T-helper 2 cell treated with Interferon-gamma antibody and Interleukin-4, amounts not matched to agents 5 μg/mL and 100 μg/mL, for 36 hours (primary cell): ENCODE measurements at places on chromosomes 5 and 9.
A peak's percentile ranks its signal among the peaks of the same experiment; 100 is the strongest.

DNA sequence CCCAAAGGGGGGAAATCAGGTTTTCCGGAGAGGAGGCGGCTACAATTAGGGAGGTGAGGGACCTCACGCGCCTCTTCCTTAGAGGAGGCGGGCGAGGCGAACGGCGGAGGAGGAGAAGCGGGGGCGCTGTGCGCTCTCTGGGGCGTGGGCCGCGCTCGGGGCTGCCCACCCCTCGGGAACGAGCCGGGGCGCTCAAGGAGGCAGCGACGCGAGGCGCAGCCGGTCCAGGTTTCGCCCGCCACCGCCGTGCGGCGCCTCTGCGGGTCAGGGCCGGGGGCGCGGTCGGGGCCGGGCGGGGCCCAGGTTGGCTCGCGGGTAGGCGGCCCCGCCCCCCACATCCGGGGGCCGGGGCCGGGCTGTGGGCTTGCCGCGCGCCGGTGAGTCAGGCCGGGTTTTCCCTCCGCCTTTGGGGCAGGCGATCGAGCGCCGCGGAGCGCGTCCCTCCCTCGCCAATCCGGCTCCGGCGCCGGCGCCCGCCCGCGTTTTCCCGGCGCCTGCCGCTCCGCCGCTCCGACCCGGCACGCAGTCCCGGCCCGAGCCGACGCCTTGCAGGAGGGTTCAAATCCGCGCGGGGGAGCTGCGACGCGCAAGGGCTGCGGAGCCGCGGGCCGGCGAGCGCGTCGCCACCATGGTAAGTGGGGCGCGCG, at the start of gene N4BP3:
TSS of gene N4BP3 (plus strand) at position 392 of the 647 bp plus-strand sequence. CDS start 6,052 bp downstream, outside the sequence.
- H3K36me3 ChIP-seq, result no peaks in the 10 kb centered on the region
- DNase-seq, result peak; percentile 86
- peak within 1 kb of the TSS; percentile 93 for H3K4me3 ChIP-seq
- peaks cover 38% of the 10 kb centered on the region for H3K4me1 ChIP-seq
- H3K27me3 ChIP-seq, result peaks cover 25% of the 10 kb centered on the region

GRCh38 chr5:163350083-163350482, 87.3 kb upstream of the CCNG1 start:
- H3K27me3 ChIP-seq, result peaks cover 8% of the 10 kb centered on the region
- no peak for DNase-seq
- no peaks in the 10 kb centered on the region for H3K36me3 ChIP-seq
- no peak overlapping the region for H3K4me3 ChIP-seq
- no peak overlapping the region for H3K27ac ChIP-seq
- H3K4me1 ChIP-seq, result no peaks in the 10 kb centered on the region

DNA sequence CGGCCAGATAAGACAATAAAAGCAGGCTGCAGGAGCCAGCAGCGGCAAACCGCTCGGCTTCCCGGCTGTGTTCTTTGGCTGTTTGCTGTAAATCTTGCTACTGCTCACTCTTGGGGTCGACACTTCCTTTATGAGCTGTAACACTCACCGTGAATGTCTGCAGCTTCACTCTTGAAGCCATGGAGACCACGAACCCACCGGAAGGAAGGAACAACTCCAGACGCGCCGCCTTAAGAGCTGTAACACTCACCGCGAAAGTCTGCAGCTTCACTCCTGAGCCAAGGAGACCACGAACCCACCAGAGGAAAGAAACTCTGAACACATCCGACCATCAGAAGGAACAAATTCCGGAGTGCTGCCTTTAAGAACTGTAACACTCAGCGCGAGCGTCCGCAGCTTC, 451.7 kb downstream of the AGTPBP1 start:
- peaks cover 10% of the 10 kb centered on the region for H3K4me1 ChIP-seq
- no peaks in the 10 kb centered on the region for H3K36me3 ChIP-seq
- peaks cover 17% of the 10 kb centered on the region for H3K27me3 ChIP-seq
- H3K4me3 ChIP-seq, result peak overlapping the region; percentile 50

DNA sequence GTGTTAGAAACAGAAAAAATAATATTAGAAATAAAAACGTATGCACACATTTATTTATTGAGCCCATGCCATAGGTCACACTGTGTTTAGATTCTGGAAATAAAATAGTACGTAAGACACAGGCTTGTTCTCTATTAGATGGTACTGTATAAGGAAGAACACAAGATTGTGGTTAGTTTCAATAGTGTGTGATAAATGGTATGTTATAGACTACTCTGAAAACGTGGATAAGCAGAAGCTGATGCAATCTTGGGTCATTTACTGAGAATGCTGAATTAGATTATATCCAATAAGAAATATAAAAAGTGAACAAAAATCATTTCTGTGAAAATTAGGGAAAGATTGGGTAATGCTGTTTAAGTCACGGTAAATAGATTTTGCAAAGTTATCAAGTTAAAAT, 1456.4 kb upstream of the ACO1 start:
- no peaks in the 10 kb centered on the region for H3K27me3 ChIP-seq
- H3K27ac ChIP-seq, result no peak overlapping the region
- DNase-seq, result no peak
- no peaks in the 10 kb centered on the region for H3K36me3 ChIP-seq
